GM12891 (cell line): ENCODE measurements at places on chromosomes 12 and 14.
A peak's percentile ranks its signal among the peaks of the same experiment; 100 is the strongest.

- DNase-seq: no peak
These were observed 159.0 kb downstream of the DERA start for GRCh38 chr12:16070113-16070512.

DNA sequence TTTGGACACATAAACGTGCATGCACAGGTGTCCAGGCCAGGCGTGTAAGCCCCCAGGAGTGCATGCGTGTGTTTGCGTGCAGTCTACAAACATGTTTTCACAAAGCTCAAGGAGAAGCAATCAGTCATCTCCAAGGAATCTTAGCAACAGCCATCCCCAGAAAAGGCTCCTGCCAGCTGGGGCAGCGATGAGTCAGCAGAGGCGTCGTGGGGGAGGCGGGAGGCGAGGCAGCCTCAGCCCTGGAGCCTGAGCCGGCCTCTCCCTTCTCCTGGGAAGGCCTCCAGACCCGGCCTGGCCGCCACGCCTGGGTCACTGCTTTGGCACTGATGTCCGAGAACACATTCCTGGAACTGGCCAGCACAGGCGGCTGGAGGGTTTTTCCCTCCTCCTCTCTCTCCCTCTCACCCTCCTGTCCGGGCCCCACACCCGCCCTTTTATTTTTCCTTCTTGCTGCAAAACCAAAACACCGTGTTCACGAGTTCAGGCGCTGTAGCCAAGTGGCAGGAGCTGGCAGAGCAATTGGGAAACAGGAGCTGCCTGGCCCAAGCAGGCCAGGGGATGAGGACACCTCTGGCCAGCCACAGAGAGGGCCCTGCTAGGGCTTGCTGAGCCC is 92.7 kb downstream of the LRRC74A start:
- DNase-seq: no peak

GRCh38 chr14:92263681-92264080 is 59.3 kb upstream of the SLC24A4 start:
- no peak for DNase-seq

DNA sequence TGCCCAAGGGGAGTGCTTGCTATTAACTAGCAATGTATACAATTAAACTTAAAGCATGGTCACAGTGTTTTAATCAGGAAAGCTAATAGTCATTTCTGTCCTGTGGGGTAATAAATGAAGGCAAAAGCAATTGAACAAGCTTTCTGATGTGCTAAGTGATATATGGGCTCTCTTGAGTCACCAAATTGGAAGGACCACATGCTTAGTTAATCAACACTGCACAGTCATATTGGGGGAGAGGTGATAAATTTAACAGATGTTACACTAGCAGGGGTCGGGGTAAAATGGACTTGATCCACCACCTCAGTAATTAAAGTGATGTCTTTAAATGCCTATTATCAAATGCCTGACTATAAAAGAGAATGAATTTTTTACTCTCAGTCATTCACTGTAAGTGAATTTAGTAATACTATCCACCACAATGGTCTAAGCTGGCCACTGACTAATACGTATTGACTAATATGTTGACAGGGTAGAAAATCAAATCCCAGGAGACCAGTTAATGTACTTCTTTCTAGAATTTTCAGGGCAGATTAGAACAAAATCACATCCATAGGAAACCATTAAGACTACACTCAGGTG is 736.3 kb downstream of the RPS29 start:
- no peak for DNase-seq

- no peak for DNase-seq
These were observed 358.2 kb downstream of the DIO2 start for GRCh38 chr14:79852950-79853744.

GRCh38 chr12:7096979-7097378 is 4.7 kb upstream of the C1R start:
- no peak for DNase-seq

DNA sequence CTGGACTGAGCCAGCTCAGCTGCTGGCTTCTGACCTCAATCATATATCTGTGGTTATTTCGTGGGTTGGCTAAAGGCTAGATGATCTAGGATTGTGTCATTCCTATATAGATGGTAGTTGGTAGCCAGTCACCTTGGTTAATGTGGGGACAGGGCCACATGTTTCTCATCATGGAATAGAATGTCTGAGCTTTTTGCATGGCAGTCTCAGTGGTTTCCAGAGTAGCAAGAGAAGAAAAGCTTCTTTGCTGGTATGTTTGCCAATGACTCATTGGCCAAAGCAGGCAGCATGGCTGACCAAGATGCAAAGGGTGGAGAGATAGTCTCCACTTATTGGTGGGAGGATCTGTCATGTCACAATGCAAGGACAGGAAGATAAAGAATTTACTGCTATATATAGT is 746.4 kb upstream of the FLRT2 start:
- DNase-seq: no peak

DNA sequence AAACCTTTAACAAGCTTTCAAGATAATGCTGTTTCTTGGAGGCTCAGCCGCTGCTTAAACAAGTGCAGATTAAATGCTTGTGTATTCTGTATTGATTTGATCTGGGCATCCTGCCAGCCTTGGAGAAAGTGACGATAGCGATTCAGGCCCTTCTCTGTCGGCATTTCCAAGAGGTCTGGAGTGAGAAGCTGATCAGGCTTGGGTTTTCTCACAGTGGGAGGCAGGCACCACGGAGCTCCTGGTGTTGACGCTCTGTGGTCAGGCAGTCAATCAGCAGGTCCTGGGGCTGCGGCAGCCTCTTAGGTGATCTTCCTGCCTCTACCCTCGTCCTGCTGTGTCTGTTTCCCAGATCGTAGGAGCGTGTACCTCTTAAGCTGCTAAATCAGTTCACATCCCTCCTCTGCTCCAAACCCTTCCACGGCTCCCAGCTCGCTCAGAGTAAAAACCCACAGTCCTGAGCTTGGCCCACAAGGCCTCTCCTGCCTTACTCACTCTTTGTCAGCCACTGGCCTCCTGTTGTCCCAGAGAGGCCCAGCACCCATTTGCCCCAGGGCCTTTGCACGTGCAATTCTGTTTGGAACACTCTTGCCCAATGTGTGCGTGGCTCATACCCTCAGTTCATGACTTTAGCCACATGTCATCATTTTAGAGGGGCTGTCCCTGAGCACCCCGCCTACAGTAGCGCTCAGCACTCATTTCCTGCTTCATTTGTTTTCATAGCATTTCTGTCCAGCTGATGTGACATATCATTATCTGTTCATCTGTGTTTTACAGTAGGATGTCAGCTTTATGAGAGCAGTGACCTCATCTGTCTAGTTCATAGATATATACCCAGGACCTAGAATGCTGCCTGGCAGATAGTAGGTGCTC is 155.4 kb downstream of the AACS start:
- no peak for DNase-seq

- no peak for DNase-seq
These were observed 15.0 kb downstream of the COQ5 start for GRCh38 chr12:120514002-120514401.

DNA sequence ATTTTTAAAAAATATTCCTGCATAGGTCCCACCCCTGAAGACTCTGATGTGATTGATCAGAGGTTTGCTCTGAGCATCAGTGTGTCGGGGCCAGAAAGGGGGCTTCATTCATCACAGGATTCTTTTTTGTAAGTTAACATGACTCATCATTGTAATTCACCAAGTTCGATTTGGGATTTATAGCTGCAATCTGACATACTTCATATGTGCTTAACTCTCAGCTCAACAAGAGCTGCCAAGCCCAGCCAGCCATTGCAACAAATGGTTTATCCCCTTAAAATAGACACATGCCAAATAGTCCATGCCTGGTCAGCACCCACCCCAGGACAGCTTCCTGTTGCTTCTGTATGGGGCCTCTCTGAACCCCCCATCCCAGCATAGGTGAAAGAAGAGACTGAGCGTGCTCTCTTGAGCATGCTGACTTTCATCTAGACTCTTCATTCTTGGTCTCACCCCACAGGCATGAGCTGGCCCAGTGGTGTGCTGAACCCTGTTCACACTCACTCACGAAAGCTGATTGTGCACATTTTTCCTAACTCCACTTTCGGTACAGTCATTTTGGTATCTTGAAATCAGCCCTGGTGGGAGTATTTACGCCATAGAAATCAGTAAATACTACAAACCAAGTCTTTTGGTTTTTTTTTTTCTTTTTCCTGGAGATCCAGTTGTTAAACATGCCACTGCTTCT is 101.4 kb downstream of the STAB2 start:
- DNase-seq: no peak

DNA sequence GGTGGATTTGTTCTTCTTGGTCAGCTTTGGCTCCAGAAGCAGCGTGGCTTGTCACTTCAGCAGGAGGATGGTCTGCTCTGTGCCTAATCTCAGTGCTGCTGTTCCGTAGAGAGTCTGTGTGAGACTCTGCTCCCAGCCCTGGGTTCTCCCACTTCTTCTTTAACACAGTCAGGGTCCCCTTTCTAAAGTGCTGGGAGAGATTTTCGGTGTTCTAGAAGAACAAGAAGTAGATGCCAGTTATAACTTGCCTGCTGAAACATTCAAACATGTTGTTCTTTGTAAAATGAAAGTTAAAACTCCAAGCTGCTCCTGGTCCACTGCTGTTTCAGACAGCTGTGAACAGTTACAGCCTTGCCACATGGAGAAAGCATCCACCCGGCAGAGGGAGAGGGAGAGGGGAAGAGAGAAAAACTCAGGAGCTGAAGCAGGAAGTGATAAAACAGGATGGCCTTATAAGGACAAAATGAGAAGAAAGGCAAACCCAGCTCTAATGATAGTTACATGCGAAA is 55.2 kb upstream of the CERS5 start:
- DNase-seq: no peak

DNA sequence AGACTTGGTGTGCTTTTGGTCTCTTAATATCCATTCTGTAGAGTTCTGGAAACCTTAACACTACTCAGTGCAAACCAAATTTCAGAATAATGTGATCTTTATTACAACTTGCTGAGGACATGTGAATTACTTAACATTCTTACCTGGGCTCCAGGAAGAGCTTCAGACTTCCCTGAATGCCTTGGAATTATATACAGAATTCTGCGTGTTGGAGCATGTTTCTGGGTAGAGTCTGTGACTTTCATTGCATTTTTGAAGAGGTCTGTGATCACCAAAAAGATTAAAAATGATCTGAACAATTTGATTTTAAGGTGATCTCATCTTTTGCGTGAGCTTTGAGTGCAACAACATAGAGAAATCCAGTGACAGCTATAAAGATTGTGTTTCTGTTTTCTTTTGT is 35.4 kb downstream of the ZDHHC17 start:
- DNase-seq: no peak

DNA sequence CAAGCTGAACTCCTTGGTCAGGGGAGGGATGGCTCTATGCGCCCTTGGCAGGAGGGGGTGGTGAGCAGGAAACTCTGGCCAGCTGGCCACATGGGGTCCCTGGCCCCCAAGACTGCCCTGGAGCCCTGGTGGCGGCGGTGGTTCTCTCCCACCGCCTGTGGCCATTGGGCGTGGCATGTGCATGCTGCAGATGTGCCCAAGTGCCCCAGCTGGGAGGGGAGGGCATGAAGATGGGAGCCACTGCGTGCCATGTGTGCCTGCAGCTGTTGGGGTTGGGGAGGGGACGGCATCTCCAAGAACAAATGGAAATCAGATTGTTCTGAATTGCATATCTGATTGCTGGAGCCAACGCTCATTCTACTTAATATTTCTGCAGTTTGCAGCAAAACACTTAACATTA is 115.7 kb upstream of the IGF1 start:
- DNase-seq: no peak

- DNase-seq: peak; percentile 37
These were observed at the start of gene BAZ1A for GRCh38 chr14:34875031-34875922. BAZ1A (minus strand) TSS chr14:34875360; CDS start chr14:34874604, 756 bp downstream.

GRCh38 chr12:100733817-100734593 is 60.6 kb upstream of the ANO4 start:
- no peak for DNase-seq

DNA sequence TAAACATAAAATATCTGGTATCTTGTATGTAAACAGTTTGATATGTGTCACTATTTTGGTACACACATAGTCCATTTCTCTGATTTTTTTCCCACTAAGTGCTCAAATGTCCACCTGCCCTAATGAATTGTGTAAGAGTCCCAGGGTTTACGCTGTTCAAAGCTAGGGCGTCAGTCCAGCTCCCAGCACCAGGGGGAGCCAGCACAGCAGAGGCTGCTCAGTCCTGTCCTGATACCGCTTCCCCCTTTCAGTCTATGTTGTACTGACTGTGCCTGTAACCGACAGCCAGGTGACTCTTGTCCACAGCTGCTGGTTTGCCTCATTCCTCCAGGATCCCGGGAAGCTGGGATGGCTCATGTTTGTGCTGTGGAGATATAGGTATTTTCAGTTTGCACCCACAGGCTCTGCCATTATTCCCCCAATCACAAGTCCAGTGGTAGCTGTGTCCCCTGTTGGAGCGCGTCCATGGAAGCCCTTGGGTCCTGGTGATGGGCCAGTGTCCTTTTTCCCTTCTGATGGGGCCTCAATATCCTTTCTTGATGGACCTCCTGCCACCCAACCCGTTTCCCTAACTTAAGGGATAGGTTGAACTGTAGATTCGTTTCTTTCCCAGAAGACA is 242.0 kb downstream of the NEDD1 start:
- peak; percentile 35 for DNase-seq

DNA sequence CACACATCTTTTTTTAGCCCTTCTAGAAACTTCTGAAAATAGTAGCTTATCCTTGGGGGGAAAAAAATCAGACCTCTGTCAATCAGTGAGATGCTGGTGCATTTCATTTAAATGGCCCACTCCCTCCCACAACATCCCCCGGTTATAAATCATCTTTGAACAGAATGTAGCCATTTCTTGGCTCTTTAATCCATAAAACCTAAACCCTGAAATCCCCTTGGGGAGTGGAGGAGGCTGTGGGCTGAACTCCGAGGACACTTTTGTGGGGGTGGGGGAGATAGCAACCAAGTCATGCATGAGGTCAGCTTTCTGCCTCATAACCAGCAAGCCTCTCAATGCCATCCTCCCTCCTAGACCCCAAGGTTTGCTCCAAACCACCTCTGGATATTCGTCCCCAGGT is 21.0 kb downstream of the HRK start:
- DNase-seq: no peak

DNA sequence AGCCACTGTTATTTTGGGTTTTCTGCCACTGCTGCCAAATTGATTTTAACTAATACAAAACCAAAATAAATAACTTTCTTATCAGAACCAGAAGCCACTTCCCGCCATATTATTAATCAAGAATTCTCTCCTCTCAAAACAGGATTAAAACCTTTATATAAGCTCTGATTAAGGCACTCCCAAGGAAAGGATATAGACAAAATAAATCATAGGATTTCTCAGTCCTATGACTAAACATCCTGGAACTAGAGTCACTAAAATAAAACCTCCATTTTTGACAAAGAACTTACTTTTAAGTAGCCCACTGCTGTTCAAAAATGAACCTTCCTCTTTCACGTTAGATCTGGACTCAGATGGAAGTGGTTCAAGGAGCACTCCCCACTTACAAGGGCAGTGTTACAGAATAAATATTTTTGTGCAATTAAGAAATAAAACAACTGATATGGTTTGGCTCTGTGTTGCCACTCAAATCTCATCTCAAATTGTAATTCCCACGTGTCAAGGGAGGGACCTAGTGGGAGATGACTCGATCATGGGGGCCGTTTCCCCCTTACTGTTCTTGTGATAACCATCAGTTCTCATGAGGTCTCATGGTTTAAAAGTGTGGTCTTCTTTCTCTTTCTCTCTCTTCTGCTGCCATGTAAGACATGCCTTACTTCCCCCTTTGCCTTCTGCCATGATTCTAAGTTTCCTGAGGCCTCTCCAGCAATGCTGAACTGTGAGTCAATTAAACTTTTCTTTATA is 26.4 kb downstream of the GXYLT1 start:
- DNase-seq: no peak
